NCI-H1092 (cell line): ENCODE measurements at places on chromosomes 11 and 22.

DNA sequence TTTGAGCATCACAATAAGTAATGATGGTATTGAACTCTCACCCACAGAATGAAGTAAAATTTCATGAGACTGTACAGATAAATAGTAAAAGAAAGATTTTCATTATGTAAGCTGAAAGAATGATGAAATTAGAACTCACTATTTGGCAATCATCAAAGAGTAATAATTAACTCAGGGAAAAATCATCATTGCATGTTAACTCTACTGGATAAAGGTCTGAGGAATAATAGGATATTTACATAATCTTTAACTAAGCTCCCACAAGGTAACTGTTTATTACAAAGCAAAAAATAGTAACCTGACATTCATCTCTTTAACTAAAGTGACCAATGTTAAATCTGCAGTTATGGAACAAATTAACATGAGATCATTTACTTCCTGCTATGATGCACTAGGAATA lies 739.9 kb downstream of the FAM181B start:
- no peak for DNase-seq

GRCh38 chr11:236774-237767 lies at the start of gene PSMD13:
TSS of gene PSMD13 (plus strand) at chr11:236976. CDS start at chr11:237050, 74 bp downstream.
- DNase-seq, result peak; percentile 66

- no peak for DNase-seq
Observed at GRCh38 chr11:100396266-100396665, 290.8 kb upstream of the ARHGAP42 start.

DNA sequence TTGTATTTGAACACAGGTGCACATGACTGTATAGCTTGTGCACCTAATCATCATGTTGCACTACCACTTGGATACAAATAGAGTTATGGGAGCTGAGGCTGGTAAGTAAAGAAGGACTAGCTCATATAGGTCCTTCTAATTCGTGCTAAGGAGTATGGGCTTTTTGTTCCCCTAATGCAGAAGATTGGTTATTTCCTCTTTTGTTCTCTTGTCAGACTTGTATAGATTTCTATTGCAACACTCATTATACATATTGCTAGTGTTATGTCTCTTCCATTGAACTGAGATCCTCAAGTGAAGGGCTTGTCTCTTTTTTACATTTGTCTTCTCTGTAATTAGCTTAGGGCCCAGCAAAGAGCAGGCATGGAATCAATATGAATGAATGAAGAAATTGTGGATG lies 54.1 kb upstream of the ARHGAP20 start:
- no peak for DNase-seq

DNA sequence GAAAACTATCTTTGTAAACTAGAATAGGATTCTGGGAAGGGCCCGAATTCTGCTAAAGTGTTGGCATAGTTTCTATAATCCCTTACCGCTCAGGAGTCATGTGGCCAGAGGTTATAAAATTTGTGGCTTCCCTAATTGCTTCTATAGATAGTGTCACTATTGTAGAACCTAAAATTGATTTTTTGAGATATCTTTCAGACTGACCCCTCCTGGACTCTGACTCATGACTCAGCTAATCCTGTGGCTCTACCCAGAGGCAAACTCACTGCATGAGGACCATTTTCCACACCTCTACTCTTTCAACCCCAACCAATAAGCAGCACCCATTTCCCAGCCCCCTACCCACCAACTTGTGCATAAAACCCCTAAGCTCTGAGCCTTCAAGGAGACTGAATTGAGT lies 61.8 kb upstream of the PRSS23 start:
- no peak for DNase-seq

GRCh38 chr11:132427611-132428010 lies 1057.2 kb downstream of the NTM start:
- DNase-seq, result no peak

GRCh38 chr22:46192210-46192993 lies 42.1 kb downstream of the PPARA start:
- no peak for DNase-seq
